ENCODE measurements at places on chromosomes 13 and 19.

- no peak for DNase-seq
Observed at GRCh38 chr13:51097353-51098043, 13.6 kb downstream of the C13orf42 start.

- DNase-seq = no peak
Observed at GRCh38 chr19:15251010-15251748, 18.9 kb upstream of the EPHX3 start.

DNA sequence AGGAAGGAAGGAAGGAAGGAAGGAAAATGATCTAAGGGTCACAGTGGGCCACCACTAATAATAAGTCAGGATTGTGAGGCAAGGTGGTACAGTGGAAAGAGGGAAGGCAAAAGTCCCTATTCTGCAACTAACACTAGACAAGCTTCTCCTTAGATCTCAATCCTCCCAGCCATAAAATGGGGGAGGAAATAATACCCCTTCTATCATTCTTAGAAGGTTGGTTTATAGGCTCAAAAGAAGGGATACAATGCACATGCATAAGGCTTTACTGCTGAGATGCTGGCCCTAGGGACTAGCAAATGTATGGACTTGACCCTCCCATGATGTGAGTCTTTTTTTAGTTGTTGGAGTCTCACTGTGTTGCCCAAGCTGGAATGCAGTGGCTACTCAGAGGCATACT, 167.7 kb upstream of the ZNF507 start:
- DNase-seq = no peak

GRCh38 chr19:28377077-28377476, 835.9 kb downstream of the UQCRFS1 start:
- no peak for DNase-seq

GRCh38 chr19:12623361-12624031, 12.8 kb downstream of the ZNF791 start:
- no peak for DNase-seq

Measured in T follicular helper cell (primary cell).